ENCODE measurements at places on chromosomes 3 and 15.

- no peak for DNase-seq
These were observed 1.5 kb downstream of the IGF2BP2 start for GRCh38 chr3:185823078-185824044.

- no peak for DNase-seq
These were observed 171.4 kb downstream of the SSR3 start for GRCh38 chr3:156383441-156384025.

DNA sequence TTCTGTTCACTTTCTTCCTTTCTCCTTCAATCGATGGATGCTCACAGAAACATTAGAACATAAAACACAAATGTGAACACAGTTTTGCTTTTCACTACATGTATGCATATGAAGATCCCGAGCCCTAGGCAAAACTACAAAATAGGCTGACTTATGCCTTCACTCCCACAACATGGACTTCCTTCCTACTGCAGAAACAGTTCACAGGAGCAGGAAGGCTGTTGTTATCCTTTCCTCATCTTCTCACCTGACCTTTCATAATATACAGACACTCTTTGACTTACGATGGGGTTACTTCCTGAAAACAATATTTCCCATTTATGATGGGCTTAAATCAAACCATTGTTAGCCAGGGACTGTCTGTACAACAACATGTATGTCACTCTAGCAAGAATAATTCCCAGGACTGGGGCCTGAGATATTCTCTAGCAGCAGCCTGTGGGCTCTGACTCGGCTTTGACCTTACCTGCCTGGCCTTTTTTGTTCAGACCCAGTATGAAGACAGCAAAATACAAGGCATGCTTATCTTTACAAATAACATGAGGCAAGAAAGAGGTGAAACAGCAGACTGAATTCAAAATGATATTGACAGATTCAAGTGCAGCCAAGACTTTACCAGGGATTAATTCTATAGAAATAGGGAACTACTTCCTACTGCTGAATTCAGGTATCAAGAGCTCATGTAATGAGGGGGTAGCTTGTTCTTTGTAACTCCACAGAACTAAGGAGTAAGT lies 51.8 kb upstream of the PLXND1 start:
- DNase-seq: no peak

DNA sequence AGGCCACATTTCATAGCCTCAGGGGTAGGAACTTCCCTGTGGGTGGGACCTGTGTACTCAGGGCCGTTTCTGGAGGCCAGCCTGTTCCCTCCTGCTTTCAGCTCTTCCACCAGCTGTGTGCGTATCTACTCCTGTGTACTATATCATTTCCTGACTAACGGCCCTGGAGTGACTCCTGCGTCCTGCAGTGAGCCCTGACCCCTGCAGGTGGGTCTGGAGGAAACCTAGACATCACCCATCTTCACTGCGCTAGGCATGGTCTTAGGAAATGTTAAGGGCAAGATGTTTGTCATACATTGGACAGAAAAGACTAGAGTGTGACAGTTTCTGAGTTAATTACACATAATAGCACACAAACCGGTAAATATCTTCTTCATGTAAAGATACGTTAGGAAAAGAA lies 297.3 kb downstream of the GABRB3 start:
- DNase-seq: no peak

DNA sequence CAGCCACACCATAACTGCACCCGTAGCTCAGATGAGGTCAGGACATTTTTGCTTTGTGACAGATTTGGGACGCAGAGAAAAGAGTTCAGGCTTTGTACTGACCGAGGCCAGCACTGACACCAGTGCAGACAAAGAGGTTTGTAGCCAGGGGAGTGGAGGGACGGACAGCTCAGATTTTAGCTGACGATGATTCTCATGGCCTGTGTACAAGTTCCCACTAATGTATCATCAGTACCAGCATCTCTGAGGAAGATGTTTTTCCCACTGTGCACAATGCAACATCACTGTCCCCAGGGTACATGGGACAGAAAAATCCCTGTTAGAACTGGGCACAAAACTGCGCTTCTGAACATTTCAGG lies 112.7 kb downstream of the SLCO3A1 start:
- DNase-seq: no peak

DNA sequence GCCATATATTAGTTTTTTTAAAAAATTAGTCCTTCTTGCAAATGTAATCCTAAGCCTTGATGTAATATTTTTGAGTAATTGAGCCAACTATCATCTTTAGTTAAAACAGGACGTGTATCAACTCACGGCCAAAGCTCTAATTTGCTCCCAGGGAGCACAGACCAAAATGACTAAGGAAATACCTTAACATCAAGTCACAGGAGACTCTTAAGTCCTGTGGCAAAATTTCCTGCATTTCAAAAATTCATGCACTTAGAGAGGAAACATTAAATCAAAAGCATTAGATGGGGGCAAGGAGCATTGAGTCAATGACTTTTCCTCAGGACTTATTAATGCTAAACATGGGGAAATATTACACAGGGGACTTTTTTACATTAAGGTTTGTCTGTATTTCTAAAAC lies 276.0 kb downstream of the MFSD1 start:
- no peak for DNase-seq

DNA sequence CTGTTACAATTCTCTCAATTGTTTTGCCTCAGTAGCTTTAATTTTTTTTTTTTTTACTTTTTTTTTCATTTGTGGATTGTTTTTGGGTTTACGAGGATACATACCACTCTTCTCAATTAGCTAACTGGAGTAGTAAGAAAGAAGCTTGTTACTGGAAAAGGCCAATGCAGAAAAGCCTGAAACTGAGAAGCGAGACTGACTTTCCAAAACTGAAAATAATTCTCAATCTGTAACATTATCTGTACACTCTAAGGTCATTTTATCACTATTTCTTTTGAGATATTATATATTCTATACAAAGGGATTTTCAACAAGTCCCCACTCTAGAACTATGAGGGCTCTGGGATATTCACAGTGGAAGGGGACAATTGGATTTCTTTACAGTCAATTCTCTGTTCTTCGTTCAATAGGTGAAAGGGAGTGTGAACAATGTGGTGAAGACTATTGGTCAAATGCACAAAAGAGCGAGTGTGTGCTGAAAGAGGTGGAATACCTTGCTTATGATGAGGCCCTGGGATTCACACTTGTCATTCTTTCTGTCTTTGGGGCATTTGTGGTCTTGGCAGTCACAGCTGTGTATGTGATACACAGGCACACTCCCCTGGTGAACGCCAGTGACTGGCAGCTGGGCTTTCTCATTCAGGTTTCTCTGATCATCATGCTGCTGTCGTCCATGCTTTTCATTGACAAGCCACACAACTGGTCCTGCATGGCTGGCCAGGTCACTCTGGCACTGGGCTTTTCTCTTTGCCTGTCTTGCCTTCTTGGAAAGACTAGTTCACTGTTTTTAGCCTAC lies 83.9 kb upstream of the KCNAB1 start:
- DNase-seq: no peak

- no peak for DNase-seq
These were observed 10.7 kb upstream of the MAPK6 start for GRCh38 chr15:52008359-52008697.

- DNase-seq: no peak
These were observed 395.2 kb upstream of the TPM1 start for GRCh38 chr15:62647202-62647842.

DNA sequence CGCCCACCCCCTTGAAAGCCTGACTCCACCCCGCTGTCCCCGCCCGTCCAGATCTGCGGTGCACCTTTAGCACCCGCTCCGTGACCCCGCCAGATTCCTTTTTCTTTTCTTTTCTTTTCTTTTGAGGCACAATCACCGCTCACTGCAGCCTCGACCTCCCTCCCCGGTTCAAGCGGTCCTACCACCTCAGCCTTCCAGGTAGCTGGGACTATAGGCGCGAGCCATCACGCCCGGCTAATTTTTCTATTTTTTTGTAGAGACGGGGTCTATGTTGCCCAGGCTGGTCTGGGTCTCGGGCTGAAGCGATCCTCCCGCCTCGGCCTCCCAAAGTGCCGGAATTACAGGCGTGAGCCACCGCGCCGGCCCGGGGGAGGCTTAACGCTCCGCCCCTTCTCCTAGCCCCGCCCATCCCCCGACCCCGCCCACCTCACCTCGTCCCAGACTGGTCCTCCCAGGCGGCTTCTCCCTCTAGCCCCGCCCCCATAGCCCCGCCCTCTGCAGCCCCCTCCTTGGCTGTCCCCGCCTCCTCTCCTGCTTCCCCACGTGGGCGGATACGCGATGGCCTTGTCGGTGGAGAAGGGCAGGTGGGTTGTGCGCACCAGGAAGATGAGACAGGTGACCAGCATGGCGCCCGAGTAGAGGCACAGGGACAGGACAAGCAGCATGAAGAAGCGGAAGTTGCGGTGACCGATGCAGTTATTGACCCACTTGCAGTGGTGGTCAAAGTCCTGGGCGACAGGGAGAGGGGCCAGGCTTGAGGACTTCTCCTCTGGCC lies 3.2 kb downstream of the ZDHHC19 start:
- no peak for DNase-seq

- no peak for DNase-seq
These were observed 78.8 kb downstream of the SOX2 start for GRCh38 chr3:181790561-181790960.

DNA sequence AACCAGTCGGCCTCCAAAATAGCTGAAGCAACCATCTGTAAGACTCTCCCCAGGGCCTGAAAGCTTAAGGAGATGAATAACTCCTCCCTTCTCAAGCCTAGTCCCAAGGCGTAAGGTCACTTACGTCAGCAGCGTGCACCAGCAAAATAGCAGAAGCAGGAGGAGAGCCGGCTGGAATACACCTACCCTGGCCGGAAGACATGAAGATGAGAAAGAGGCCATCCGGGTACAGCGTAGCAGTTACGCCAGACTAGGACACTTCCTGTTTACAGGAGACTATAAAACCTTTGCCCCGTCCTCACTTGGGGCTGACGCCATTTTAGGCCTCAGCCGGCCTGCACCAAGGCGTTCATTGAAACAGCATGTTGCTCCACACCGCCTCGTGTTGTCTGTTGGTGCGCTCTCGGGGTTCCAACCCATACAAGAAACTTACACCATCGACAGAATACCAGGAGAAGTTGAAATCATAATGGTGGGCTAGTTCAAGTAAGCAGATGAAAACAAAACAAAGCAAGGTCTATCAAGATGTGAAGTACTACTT lies 2.5 kb downstream of the CFAP92 start:
- DNase-seq: no peak

DNA sequence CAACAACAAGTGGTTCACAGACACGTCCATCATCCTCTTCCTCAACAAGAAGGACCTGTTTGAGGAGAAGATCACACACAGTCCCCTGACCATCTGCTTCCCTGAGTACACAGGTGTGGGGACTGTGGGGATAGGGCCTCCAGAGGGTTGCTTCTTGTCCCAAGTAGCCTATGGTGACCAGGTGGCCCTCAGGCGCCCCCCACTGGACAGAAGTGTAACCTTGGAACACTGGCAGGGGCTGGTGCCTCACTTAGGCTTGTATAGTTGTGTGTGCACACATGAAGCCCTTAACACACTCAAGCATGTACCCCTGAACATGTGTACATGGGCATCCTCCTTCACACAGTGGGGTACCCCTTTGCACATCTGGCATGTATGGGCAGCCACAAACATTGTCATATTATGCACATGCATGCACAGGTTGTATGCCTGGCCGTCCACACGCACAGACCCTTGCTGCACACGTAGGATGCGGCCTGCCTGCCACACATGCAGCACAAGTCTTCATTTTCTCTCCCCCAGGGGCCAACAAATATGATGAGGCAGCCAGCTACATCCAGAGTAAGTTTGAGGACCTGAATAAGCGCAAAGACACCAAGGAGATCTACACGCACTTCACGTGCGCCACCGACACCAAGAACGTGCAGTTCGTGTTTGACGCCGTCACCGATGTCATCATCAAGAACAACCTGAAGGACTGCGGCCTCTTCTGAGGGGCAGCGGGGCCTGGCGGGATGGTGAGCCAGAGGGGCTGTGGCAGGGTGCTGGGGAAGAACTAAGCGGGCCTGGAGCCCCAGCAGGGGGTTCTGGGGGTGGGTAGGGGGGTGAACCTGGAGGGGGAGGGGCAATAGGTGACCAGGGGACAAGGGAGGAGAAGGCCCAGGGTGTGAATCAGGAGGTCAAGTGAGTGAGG lies 11.7 kb upstream of the SEMA3B start:
- DNase-seq: no peak

GRCh38 chr15:39735120-39735717 lies 47.4 kb downstream of the FSIP1 start:
- DNase-seq: no peak

GRCh38 chr15:92810418-92811138 lies 89.5 kb upstream of the CHD2 start:
- no peak for DNase-seq

DNA sequence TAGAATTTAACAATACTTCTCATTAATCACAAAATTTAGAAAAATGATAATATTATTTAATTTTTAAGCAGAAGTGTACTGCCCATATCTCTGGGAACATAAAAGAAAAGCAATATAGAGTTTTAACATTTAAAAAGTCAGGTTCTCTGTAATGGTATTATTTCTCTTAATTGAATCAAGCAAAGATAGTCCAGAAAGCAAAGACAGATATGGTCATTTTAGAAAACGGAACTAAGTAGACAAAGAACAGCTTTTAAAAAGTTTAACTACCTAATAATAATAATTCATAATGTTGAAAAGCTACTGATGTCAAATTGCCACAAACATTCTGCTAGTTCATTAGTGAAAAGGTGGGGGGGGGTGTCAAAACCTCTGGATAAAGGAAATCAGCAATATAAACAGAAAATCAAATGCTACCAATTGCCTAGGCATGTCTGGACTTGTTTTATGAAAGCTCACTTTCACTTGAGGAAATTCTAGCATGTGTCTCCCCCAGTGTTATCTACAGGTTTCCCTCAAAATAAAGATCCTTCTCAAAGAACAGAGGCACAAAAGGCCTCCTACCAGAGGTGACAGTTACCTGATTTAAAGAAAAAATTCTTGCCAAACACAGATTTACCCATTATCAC lies 1.7 kb downstream of the ZMAT3 start:
- DNase-seq: no peak

GRCh38 chr3:171173736-171174135 lies 147.2 kb upstream of the SLC2A2 start:
- no peak for DNase-seq

DNA sequence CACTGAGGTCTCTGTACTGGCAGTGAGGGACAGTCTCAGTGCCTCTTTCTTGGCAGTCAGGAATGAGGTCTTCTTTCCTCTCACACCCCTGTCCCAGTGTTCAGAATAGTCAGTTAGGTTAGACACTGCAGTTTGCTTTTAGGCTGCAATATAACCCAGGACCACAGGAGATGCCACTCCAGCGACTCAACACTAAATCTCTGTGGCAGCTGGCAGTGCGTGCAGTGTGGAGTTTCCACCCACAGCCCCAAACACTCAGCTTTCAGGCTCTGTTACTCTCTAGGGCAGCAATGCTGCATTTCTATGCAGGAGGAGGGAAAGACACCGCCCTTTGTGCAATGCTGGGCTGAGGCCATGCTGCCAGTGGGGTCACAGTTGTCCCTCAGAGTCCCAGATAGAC lies 150.2 kb upstream of the SUCLG2 start:
- DNase-seq: no peak

GRCh38 chr3:129688271-129688895 lies 81.9 kb upstream of the PLXND1 start:
- DNase-seq: no peak

GRCh38 chr3:78697426-78697825 lies 1070.4 kb downstream of the ROBO1 start:
- DNase-seq: no peak

All from GM06990 (cell line).